ENCODE measurements at places on chromosomes 11 and 22.
A peak's percentile ranks its signal among the peaks of the same experiment; 100 is the strongest.

GRCh38 chr11:13184295-13184794 lies 93.2 kb upstream of the BMAL1 start:
- no peak for DNase-seq

DNA sequence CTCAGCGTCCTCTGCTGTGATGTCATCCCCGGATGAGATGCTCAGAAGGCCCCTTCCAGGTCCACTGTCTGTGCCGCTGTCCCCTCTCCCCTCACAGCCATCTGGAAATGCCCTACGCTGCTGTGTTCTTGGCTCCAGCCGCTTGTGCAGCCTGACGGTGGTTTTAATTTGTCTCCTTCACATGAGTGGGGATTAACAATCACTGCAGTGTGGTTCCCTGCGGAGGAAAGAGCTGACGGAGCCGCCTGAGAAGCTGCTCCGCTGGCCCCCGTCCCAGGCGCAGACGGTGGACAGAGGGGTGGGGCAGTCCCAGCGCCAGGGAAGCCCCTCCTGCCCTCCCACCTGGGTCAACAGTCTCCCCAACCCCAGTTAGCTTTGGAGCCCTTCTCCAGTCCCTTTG lies 67.5 kb upstream of the PHF21B start:
- no peak for DNase-seq

GRCh38 chr22:25497716-25498115 lies 66.8 kb upstream of the GRK3 start:
- DNase-seq: no peak

- DNase-seq: no peak
Observed at GRCh38 chr22:19615001-19615461, 90.8 kb upstream of the CLDN5 start.

- no peak for DNase-seq
Observed at GRCh38 chr22:25395915-25396314, 168.6 kb upstream of the GRK3 start.

- no peak for DNase-seq
Observed at GRCh38 chr11:115808351-115808940, 304.2 kb upstream of the CADM1 start.

- DNase-seq: no peak
Observed at GRCh38 chr11:75733431-75734107, 15.9 kb downstream of the MOGAT2 start.

DNA sequence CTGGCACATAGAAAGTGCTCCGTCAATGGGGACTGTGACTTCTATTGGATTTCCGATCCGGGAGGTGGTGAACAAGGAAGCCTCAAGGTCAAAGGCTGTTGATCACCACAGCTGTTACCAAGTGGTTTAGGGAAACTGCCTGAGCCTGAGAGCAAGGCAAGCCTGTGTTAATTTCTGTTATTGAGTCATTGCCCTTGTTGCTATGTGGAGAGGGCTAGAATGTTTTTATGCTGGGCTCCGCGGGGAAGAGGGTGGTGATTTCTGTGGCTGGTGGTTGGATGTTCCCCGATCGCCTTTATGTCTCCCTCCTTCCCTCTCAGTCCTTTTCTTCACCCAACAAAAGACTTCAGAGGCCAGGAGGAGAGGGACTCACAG lies 108.5 kb upstream of the ALX4 start:
- DNase-seq: no peak

GRCh38 chr11:134253188-134253993 lies at the start of the genes ACAD8 and THYN1:
Gene ACAD8 (plus strand): TSS chr11:134253568. CDS start chr11:134253601, 33 bp downstream.
Gene THYN1 (minus strand): TSS chr11:134253352. CDS start chr11:134252882, 470 bp downstream.
- DNase-seq: peak; percentile 97

DNA sequence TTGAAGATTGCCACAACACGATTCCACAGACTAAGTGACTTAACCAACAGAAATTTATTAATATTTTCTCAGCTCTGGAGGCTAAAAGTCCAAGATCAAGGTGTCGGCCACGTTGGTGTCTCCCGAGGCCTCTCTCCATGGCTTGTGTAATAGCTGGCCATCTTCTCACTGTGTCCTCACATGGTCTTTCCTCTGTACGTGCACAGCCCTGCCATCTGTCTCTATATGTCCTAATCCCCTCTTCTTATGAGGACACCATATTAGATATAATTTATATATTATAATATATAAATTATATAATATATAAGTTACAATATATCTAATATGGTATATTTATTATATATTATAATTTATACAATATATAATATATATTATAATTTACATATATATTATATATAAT lies 25.1 kb upstream of the SCGB1A1 start:
- DNase-seq: no peak

GRCh38 chr11:121421149-121421901 lies 30.8 kb upstream of the SORL1 start:
- no peak for DNase-seq

- DNase-seq: no peak
Observed at GRCh38 chr11:100672498-100673033, 14.5 kb upstream of the ARHGAP42 start.

- no peak for DNase-seq
Observed at GRCh38 chr11:69504576-69505335, 23.3 kb downstream of the LINC01488 start.

GRCh38 chr11:99593197-99593596 lies 572.4 kb downstream of the CNTN5 start:
- DNase-seq: no peak

All from CD4-positive, alpha-beta memory T cell (primary cell).